ENCODE measurements at places on chromosomes 5 and 9.

DNA sequence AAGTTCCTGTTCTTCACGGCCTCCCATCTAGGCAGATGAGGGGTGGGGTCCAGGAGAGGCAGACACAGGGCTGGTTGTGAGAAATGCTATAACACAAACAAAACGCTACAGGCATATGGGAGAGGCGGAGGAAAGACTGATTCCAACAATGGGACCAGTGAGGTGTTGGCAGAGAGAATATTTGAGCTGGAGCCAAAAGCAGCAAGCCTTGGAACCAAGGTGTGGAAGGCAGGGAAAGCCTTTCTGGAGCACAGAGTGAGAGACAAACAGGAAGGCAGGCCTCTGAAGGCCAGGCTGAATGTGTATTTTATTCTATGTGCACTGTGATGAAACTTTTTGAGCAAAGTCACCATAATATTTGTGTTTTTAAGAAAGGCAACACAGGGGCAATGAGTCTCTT lies 2.9 kb downstream of the ATPSCKMT start:
- DNase-seq, result no peak

DNA sequence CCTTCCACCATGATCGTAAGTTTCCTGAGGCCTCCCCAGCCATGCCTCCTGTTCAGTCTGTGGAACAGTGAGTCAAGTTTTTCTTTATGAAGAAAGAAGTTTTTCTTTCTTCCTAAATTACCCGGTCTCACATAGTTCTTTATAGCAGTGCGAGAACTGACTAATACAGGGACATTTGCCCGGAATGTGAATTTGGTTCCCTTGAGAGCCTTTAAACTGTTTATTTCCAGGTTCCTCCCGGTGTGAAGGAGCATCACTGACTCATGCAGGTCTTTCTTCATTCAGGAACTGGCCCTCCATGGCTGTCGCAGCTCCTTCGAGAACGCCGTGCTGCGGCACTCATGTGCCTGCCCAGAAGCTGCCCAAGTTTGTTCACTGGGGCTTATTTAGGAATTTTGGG lies 87.7 kb downstream of the PTCH1 start:
- no peak for DNase-seq

GRCh38 chr9:128275198-128276007 lies at the start of gene GOLGA2:
Gene GOLGA2, minus strand, starts transcription at chr9:128276007. Its CDS starts 31 bp downstream, at chr9:128275976.
- peak; percentile 7 for DNase-seq

DNA sequence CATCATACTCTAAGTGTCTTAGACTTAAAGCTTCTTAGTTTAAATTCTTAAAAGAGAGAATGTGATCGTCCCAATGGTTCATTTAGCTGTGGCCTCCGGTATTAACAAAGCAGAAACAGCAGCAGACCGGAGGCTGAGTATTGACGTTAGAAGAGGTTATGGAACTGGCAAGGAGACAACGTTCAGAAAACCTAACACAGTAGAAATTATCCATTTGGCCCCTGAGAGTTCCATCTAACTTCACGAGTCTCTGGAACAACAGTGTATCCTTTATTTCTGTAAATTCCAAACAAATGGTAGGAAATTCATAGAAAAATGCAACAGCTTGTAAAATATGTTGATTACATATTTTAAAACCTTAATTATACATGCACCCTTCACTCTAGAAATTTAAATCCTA lies 107.3 kb upstream of the PTGER4 start:
- DNase-seq, result no peak

DNA sequence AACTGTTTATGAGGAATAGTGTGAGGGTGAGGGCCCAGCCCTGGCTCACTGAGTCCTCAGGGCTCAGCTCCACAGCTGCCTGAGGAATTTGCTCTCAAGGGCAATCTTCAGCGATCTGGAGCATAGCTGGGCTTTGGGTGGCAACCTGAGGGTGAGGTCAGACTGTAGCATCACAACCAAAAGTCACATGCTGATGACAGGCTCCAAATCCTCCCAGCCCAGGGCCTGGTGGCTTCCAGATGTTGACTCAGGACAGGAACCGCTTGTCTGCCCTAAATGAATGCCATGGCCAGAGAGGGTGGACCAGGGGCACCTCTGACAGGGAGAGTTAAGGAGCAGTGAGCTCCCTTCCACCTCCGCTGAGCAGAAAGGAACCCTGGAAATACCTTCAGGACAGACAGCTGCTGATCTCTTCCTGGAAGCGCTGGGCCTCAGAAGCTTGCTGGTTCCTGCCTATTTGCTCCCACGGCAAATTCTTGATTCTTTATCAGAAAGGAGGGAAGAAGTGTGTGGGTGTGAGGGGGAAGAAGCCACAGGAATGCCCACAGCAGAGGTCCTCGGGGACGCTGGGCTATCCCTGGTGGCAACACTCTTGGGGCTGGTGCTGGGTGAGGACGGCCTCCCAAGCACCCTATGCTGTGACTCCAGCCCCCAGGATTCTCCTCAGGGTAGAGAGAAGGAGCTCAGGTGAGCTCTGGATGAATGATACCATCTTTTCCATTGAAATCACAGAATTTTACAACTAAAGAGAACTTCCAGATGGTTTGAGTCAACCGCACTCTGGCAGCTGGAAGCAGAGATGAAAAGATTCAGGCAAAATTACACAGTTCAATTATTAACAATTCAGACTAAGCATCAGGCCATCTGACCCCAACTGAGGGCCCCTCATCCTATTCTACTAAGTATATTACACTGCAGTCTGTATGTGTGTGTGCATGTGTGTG lies 13.8 kb upstream of the CTSL start:
- DNase-seq, result no peak

GRCh38 chr5:109063223-109063622 lies 315.5 kb downstream of the FER start:
- DNase-seq, result no peak

- no peak for DNase-seq
Observed at GRCh38 chr9:751137-752051, 90.1 kb upstream of the DMRT1 start.

GRCh38 chr9:111726949-111727348 lies 65.5 kb downstream of the GNG10 start:
- DNase-seq, result no peak

DNA sequence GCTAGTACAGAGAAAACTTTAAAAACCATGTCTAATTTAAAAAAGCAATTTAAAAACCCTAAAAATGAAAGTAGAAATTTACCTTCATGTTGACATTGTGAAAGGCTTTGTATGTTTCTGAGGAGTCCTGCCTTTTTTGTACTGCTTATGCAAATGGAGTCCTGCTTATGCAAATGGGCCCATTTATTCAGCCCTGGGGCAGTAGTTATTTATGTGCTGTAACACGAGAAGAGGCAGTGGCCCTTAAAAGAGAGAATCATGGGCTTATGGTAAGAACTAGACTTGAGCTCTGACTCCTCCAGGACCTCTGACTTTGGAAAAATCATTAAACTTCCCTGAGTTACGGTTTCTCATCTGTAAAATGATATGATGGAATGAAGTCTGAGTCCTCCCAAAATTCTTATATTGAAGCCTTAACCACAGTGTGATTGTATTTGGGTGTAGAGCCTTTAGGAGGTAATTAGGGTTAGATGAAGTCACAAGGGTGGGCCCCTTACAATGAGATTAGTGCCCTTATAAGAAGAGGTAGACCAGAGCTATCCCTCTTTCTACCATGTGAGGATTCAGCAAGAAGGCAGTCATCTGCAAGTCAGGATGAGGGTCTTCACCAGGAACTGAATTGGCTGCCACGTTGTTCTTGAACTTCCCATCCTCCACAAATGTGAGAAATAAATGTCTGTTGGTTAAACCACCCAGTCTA lies 447.8 kb upstream of the CD180 start:
- DNase-seq, result no peak

DNA sequence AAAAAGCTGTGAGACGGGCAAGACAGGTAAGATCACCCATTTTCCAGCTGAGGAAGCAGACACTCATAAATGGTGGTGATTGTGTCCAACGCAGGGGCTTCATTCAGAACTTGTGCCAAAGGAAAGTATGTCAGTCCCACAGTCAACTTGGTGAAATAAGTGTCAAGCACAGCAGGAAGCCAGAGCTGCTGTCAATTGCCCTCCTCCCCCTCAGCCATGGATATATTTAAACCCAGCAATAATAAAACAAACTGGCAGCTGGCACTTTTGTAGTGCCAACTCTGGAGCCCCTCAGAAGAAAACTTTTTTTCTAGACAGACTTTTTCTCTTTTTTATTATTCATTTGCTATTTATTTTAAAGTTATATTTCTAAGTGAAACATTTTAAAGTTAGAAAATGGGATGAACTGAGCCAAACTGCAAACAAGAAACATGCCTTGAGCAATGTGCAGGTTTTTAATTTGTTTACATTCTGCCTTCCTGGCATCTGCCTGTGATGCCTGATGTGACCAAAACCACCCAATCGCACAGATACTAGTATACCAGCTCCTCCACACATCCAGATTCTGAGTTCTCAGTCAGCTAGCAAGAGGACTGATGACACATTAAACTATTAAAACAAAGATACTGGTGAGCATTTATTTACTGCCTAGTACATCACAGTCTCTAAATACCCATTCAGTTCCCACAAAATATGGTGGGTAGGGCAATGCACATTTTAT lies 17.0 kb downstream of the DMAC1 start:
- no peak for DNase-seq

GRCh38 chr9:132912131-132912530 lies 32.3 kb downstream of the TSC1 start:
- DNase-seq, result no peak

GRCh38 chr5:135372654-135373381 lies 26.2 kb downstream of the MACROH2A1 start:
- no peak for DNase-seq

Data from effector memory CD8-positive, alpha-beta T cell (primary cell).